Activated CD4-positive, alpha-beta memory T cell treated with anti-CD3 and anti-CD28 coated beads for 36 hours (primary cell): ENCODE measurements at places on chromosomes 6 and 20. TPM values are rescaled to one million over a fixed set of nuclear protein-coding genes. Genes with fewer than 3 reads are reported as not detected.

Gene VGLL2
- not detected for total RNA-seq

GRCh38 chr6:157428427-157429202 lies 47.6 kb downstream of the ZDHHC14 start:
- DNase-seq, result peak; percentile 88

Gene CGA
- not detected for total RNA-seq

Gene NTSR1
- not detected for total RNA-seq

- DNase-seq, result no peak
Observed at GRCh38 chr6:129273161-129273560, 390.2 kb downstream of the LAMA2 start.

GRCh38 chr6:7237653-7238188 lies 75.3 kb downstream of the SSR1 start:
- no peak for DNase-seq

Gene SLC17A2
- total RNA-seq, result not detected

Gene ABHD16B
- not detected for total RNA-seq

GRCh38 chr6:91476000-91476399 lies 889.1 kb upstream of the MAP3K7 start:
- no peak for DNase-seq

GRCh38 chr6:127436578-127437110 lies 22.5 kb downstream of the KIAA0408 start:
- DNase-seq, result no peak

Gene SDCBP2
- total RNA-seq, result 5.9 TPM

Gene PSORS1C2
- total RNA-seq, result not detected
